ENCODE measurements at places on chromosomes 13 and 19.

GRCh38 chr13:55069746-55070145 lies 2041.1 kb downstream of the OLFM4 start:
- DNase-seq: no peak

- DNase-seq: no peak
Observed at GRCh38 chr13:26976313-26976712, 195.3 kb downstream of the USP12 start.

GRCh38 chr13:102799426-102800144 lies 666 bp downstream of the BIVM start:
- peak; percentile 61 for DNase-seq

DNA sequence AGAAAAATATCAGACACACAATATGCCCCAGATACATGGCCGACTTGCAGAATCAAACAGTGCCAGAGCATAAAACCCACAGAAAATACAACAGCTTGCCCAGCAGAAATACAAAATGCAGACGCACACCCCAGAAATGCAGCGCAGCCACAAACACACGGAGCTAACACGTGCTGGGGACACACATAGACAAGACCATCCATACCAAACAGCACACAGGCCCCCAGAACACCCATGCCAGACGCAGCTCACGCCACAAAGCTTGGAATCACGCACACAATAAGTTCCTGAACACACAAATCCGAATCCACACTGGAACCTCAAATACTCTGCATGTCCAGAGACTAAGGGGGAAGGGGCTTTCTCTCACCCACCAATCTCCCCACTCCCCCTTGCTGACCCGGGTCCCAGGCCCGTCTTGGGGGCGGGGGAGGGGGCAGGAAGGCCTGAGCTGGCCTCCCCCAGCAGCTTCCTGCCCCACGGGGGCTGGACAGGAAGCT lies 17.2 kb downstream of the CCDC97 start:
- no peak for DNase-seq

DNA sequence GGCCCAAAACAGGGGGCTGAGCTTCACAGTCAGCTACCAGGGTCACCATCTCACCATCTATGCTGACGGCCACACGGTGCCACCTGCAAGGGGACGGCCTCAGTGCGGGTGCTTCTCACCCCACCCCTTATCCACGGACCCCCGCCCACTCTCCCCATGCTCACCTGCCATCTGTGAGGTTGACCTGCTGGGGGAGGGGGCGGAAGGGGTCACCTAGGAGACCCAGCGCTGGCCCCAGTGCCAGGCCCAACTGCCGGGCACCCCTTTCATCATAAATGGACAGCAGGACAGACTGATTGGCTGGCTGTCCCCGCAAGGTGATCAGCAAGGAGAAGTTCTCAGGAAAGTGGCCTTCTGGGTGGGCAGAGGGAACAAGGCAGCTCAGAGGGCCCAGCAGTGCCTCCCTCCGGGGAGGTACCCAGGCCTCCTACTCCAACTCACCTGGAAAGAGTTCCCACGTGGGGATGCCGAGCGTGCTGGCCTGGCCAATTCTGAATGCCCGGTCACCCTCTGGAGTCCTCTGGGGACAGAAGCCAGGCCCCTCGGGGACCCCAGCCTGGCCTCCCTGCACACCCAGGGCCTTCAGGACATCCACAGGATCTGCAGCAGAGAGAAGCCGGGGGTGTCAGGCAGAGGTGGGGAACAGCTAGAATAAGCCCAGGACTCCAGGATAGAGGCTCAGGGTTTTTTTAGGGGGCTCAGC lies 4.5 kb downstream of the COL5A3 start:
- no peak for DNase-seq

DNA sequence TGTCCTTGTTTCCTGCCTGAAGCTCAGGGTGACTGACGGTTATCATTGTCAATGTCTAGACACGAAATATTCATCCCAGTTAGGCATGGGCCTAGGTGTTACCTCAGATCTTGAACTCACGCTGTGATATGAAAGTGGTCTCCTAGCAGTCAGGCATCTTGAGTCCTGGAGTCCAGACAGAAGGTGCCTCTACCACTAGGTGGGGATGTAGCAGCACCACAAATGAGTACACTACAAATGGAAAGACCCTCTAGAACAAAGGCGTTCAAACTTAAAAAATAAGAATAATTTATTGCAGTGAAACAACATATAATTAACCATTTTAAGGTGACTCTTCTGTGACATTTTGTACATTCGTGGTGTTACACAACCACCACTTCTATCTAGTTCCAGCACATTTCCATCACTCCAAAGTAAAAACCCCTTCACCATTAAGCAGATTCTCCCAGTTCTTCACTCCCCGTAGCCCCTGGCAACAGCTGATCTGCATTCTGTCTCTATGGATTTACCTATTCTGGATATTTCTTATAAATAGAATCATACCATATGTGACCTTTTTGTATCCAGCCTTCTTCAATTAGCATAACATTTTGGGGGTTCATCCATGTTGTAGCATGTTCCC lies 11.9 kb upstream of the FRY start:
- no peak for DNase-seq

- DNase-seq: no peak
Observed at GRCh38 chr13:36377826-36378468, 31.8 kb upstream of the SPART start.

- DNase-seq: no peak
Observed at GRCh38 chr19:50717026-50717723, 2.4 kb downstream of the SHANK1 start.

DNA sequence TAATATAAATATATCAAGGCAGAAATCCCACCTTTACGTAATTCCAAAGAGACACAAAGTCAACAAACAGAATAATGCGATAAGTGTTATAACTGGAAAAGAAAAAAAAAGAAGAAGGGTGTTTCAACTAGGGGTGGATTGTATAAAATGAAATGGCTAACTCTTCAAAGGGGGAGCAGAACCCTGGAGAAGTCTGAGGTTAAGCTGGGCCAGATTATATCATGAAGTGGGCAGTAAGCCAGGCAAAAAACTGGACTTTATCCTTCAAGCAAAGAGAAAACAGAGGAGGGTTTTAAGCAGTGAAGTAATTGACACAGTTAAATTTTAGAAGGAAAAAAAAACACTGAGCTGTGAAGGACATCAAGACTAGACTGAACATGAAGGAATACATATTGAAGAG lies 41.9 kb downstream of the TBC1D4 start:
- no peak for DNase-seq

GRCh38 chr19:14267224-14267741 lies 61.3 kb upstream of the ADGRL1 start:
- DNase-seq: no peak

- DNase-seq: no peak
Observed at GRCh38 chr13:94234738-94235137, 244.7 kb downstream of the DCT start.

DNA sequence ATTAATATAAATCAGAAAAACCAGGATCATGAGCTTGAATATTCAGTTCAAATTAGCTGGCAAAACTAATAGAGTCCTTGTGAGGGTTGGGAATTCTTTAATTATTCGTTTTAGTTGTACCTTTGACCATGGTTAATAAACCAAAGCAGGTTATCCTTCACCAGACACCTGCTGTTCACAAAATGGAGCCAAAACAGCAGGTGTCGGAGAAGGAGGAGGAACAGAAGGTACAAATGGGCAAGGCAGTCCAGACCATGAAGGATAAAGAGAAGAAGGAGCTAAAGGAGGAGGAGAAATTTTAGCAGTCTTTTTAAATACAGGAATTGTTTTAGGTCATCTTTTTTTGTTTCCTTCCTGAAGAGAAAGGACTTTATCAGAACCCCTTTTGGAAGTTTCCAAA lies 106.1 kb downstream of the NHLRC3 start:
- no peak for DNase-seq

DNA sequence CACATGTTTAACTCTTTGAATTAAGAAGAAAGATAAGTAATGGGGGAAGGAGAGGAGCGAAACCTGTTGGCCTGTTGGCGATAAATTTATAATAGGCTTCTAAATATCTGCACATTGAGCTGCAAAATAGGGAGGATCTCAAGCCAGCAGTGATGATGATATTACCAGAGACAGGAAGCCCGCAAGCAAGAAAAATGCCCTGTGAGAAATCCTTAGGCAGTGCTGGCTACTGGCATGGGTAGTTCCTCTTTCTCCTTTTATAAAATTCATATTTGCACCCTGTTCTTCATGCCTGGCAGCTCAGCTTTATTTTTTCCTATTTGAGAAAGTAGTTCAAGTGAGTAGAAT lies 858 bp upstream of the USP12 start:
- no peak for DNase-seq

GRCh38 chr13:110245416-110245899 lies 61.5 kb downstream of the COL4A1 start:
- no peak for DNase-seq

GRCh38 chr13:33799950-33800592 lies 17.9 kb upstream of the RFC3 start:
- DNase-seq: no peak

DNA sequence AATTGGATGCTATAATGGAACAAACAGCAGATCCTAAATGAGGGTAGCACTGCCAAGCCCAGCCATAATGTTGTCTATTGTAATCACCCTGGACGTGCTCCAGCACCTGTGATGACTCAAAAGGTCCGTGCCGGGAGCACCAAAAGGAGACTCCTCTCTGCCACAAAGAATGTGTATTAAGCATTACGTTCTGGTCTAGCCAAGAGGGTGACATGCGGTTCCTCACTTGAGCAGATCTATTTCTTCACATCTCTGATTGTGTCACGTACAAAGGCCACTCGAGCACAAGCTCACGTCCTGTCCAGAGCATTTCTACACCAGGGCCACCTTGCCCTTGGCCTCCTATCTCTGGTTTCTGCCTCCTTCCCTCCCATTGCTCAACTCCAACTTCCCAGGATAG lies 219.9 kb upstream of the IRS2 start:
- no peak for DNase-seq

- DNase-seq: peak; percentile 23
Observed at GRCh38 chr19:15584541-15585115, 30.4 kb upstream of the CYP4F8 start.

GRCh38 chr19:52566121-52566520 lies 4.0 kb upstream of the ZNF701 start:
- no peak for DNase-seq

DNA sequence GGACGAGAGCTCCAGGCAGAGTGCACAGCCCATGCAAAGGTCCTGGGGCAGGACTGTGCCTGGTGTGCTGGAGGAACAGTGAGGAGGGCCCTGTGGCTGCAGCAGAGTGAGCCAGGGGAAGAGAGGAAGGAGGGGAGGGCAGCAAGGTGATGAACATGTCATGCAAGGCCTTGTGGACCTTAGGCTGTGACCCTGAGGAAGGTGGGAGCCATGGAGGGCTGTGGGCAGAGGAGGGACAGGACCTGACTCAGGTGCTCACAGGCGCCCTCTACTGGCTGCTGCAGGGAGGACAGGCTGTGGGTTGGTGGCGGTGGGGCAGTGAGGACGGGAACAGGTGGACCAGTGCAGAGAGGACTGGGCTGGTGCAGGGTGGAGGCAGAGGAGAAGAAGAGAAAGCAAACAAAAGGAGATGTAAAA lies 170.3 kb downstream of the PTPRS start:
- DNase-seq: no peak
